NCI-H1436 (cell line): ENCODE measurements at places on chromosomes 7 and 10.

DNA sequence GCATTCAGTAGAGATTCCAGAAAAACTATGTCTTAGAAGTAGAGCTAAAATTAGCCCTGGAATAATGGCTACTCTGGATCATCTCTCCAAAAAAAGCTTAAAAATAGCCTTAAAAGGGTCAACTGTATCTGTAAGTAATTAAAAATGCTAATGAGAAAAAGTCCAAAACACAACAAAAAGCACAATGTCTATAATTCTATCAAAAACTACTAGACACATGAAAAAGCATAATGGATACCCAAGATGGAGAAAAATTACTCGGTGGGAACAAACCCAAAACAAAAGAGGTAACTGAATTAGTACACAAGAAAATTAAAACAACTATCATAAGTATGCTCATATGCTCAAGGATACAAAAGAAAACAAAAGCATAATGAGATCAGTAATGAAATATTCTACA, 15.4 kb downstream of the ORC5 start:
- DNase-seq = no peak

- DNase-seq = no peak
These were observed 71.4 kb downstream of the TMEM270 start for GRCh38 chr7:73932364-73932763.

- no peak for DNase-seq
These were observed 31.0 kb downstream of the NUP42 start for GRCh38 chr7:23212841-23213240.

- DNase-seq = no peak
These were observed 57.8 kb downstream of the EBLN1 start for GRCh38 chr10:22159979-22160378.

DNA sequence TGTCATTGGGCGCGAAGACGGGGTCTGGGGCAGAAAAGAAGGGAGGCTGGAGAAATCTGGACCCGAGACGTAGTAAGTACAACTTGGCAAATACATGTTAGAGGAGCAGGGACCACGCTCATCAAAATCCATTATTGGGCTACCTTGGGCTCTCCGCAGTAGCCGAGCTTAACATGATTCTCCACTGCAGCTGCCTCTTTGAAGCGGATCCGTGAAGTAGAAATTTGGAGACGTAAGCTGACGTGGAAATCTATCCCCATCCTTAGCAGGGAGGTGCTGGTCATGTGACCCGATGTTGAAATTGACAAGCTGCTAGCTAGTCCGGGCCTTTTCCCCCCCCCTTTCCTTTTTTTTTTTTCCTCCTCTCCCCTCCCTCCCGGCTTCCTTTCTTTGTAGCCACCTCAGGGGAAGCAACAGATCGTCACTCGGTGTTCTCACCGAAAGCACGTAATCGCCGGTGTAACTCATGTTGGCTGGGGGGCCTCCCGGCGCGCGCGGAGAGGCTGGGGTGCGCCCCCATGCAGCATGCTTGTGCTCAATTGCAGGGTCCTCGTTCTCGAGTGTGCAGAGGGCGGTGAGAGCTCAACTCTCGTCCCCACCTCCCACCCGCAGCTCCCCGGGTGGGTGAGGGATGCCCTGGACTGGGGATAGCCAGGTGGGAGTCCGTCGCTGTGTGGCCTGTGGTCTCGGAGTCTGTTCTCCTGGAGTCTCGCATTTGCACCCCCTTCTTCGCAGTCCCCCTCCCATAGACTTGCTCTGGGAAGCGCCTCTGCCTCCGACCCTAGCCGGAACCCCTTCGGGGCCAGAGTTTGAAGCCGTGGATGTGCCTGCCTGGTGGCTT, at the start of gene HOXA11:
TSS of gene HOXA11 (minus strand) at position 220 of the 841 bp plus-strand sequence. CDS start at position 132, 88 bp downstream.
- DNase-seq = no peak

GRCh38 chr10:6050801-6051445, 11.2 kb downstream of the IL2RA start:
- DNase-seq = no peak

DNA sequence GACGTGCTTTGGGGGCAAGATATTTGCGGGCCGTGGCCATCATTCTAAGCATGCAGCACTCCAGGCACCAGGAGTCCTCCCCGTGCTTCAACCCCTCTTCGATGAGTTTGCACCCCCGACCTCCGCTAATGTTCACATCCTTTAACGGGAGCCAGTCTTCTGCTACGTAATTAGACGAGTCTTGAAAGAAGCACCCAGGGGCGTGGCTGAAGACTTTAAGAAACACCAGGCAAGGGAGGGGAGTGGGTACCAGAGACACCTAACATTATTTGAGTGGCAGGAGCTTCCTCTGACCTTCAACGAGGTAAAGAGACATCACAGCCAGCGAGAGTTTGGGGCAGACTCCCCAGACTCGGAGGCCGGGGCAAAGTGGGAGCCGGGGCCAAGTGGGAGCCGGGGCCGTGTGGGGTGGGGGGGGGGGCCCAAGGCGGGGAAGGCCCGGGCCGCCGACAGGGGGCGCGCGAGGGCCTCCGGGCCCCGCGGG, 31.1 kb upstream of the TOMM7 start:
- DNase-seq = no peak

DNA sequence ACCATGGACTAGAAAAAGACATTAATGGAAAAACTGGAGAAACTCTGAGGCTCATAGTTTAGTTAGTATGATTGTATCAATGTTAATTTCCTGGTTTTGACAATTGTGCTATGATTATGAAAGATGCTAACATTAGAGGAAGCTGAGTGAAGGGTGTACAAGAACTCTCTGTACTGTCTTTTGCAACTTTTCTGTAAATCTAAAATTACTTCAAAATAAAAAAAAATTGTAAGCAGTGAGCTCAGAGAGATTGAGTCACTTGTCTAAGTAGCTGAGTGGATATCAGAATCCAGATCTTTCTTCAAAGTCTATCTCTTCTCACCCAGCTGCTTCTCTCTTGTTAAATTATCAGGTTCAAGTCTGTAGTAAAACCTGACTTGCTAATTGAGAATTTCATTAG, 181.1 kb downstream of the PLCE1 start:
- DNase-seq = no peak
